ENCODE measurements at places on chromosomes 3 and 15.

GRCh38 chr15:72179950-72180581, 17.5 kb downstream of the GRAMD2A start:
- no peak for DNase-seq

GRCh38 chr3:114310695-114311094, 16.9 kb downstream of the TIGIT start:
- DNase-seq = no peak

- DNase-seq = peak; percentile 35
These were observed 153.9 kb downstream of the BBX start for GRCh38 chr3:107676469-107677309.

DNA sequence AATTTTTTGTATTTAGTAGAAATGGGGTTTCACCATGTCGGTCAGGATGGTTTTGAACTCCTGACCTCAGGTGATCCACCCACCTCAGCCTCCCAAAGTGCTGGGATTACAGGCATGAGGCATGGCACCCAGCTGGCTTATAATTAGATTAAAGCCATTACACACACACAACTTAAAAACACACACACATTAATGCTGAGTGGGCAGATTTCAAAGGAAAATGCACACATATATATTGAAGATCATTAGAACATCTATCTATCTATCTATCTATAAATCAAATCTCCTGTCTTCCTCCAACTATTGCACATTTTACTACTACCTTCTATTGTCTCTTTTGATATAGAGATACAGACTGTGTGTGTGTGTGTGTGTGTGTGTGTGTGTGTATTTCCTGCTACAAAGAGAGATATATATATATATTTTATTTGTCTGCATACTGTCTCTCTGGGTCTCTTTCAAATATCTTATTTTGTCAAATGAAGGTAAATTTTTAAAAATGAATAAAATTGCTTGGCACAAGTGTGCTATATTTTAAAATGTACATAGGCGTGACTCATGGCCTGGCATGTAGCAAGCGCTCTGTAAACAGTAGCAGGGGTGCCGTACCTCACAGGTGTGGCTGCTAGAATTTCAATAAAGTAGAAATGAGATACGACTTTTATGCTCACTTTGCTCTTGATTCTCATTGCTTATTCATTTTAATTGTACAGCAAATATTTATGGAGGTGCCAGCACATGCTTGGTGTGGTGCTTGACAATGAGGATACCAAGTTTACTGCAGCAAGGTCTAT, 655.8 kb downstream of the AGBL1 start:
- DNase-seq = no peak

DNA sequence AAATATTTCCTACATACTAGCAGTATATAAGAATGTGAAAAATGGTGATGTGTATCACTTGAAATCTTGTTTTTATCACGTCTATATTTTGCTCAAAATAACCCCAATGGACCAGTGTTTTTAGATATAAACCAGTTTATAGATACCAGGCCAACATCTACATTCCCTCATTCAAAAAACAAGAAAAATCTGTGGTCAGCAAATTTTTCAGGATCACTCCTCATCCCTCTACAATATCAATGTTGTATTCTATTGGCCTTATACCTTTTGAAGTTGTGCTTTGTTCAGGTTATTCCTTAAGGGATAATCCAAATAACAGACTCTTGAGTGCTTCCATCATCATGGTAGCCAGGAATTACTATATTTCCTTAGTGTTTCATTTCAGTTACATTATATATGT, 332.9 kb upstream of the ARRDC4 start:
- DNase-seq = no peak

- no peak for DNase-seq
These were observed 418.8 kb downstream of the OTOL1 start for GRCh38 chr3:161915418-161915750.

Data from CD4-positive, alpha-beta T cell treated with Interleukin-4 for 4 hours (primary cell).